ENCODE measurements at places on chromosomes 3 and 15. TPM values are rescaled to one million over a fixed set of nuclear protein-coding genes. Genes with fewer than 3 reads are reported as not detected.

CMC1 gene
- 2.0 TPM for total RNA-seq

RBP2 gene
- not detected for total RNA-seq

PLSCR4 gene
- 20.3 TPM for total RNA-seq

DNASE1L3 gene
- not detected for total RNA-seq

AGBL1 gene
- total RNA-seq, result not detected

Data from smooth muscle cell of trachea (primary cell).